ENCODE measurements at places on chromosomes 12 and 14.

DNA sequence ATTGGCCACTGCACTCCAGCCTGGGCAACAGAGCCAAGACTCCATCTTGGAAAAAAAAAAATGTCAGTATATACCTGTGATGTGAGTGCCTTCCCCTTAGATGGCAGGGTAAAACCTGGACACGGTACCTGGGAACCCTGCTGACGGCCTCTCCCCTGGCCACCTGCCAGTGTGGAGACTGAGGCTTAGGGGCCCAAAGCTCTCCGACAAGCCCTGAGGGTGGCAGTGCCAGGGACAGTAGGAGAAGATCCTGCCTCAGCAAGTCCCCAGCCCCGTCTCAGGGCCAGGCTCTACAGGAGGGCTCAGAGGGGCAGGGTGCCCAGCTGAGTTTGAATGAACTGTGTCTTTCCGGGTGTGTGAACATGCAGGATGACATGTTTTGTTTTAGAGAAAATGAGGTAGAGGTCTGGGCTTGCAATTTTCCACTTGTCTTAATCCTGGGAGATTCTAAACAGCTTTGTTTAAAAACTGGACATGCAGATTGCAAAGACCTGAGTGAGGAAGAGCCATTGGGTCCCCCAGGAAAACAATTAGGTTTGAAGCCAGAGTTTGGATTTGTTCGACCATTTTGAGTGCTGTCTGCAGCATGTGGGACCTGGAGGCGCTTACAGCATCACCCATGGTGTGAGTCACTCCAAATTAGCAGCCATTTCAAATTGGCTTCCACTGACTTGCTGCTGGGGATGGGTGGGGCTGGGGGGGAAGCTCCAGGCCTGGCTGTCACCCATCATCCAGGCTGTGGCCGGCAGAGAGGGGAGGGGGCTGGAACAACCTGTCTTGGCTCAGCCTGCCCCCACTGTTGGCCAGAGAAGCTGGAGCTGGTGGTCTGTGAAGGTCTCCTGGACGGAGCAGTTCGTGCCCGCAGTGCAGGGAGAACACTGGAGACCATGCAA lies 10.8 kb downstream of the TSPAN9 start:
- DNase-seq, result no peak

DNA sequence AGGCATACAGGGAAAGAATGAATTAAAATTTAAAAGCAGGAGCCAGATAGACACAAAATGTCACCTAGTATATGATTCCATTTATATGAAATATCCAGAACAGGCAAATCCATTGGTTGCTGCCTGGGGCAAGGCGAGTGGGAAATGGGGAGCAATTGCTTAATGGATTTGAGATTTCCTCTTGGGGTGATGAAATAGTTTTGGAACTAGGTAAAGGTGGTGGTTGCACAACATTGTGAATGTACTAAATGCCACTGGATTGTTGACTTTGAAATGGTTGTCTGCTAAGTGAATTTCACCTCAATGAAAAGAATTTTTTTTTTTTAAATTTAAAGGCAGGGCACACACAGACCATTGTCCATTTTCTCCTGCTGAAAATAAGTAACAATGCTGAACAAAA lies 61.9 kb downstream of the ABCC9 start:
- no peak for DNase-seq

DNA sequence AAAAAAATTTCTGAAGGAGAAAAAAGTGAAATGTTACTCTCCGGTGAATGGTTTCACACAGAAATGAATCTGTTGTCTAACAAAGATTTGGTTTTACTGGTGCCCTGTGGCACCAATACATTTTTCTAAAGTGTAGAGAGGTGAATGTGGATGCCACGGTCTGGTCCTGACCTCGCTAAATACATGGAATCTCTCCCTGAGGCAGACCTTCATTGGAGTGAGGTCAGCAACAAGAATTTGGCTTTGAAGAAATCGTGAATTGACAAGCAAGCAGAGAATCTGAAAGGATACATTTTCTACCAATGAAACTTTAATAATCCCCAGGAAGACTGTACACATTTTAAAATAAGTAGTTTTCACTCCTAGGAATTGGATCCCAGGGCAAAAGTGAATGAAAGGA lies 81.2 kb upstream of the OTOGL start:
- DNase-seq, result no peak

GRCh38 chr12:119994892-119995658 lies 6.0 kb downstream of the BICDL1 start:
- no peak for DNase-seq

GRCh38 chr12:93573552-93574223 lies 1.2 kb downstream of the SOCS2 start:
- no peak for DNase-seq

DNA sequence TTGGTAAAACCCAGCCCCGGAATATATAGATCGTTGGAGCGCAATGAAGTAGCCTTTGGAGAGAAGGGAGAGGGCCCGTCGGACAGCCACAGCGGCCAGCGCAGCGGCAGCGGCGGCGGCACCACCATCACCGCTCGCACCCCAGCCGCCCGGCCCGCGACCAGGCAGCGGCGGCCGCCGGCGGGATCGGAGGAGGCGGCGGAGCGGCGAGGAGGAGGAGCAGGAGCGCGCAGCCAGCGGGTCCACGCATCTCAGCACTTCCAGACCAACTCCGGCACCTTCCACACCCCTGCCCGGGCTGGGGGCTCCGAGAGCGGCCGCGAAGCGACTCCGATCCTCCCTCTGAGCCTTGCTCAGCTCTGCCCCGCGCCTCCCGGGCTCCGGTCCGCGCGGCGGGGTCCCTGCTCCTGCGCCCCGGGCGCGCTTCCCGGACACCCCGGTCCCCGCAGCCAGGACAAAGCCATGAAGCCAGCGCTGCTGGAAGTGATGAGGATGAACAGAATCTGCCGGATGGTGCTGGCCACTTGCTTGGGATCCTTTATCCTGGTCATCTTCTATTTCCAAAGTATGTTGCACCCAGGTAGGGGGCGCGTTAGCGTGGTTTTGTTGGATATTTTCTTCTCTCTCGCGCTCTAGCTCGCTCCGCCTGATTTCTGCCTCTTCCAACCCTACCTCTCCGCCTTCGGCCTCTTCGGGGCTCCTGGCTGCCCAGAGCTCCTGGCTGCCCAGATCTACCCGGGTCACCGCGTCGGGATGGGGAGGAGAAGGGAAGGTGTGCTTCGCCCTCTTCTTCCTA lies 400 bp downstream of the CHST11 start:
- DNase-seq, result peak; percentile 83

GRCh38 chr12:56529656-56530055 lies 8.0 kb downstream of the RBMS2 start:
- DNase-seq, result no peak

- no peak for DNase-seq
Observed at GRCh38 chr12:25962932-25963525, 4.5 kb downstream of the RASSF8 start.

GRCh38 chr12:94637390-94638113 lies 12.8 kb downstream of the TMCC3 start:
- DNase-seq, result no peak

DNA sequence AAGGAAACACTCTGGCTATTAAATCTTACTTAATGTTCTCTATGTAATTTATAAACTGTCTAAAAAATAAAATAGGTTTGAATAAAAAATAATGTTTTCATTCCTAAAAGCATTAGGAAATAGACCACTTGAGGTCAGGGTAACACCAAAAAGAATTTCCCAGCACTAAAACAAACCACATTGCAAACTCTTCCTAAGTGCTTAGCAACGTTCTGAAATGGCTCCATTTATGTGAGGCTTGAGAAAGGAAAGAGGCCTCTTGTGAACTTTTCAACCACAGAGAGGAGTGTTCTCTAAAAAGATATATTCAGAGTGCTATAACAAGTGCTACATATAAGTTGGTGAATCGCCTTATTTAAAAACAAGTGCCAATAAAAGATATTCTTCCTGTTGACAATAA lies 42.7 kb downstream of the ALX1 start:
- no peak for DNase-seq

- DNase-seq, result no peak
Observed at GRCh38 chr14:58740379-58740935, 102.7 kb downstream of the DACT1 start.

DNA sequence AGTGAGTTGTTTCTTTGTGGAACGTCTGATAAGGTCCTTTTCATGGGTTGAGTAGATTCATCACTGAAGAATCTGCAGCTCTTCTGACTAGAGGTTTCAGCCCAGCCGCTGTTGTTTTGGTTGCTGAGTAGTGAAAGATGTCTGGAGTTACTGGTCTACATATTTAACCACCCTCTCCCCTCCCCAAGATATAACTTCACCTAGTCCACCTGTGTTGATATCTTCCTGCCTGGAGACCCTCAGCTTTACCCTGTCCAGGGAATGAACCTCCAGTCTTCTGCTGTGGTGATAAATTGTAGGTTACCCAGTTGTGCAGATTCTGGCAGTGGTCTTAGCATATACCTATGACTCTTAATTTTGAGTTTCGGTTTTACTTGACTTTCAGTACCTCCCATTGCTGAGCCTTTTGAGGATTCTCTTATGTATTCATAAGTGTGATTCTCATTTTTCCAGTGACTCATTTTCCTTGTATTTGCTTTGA lies 62.9 kb downstream of the CCDC91 start:
- no peak for DNase-seq

- no peak for DNase-seq
Observed at GRCh38 chr12:89962648-89963047, 254.0 kb upstream of the ATP2B1 start.

GRCh38 chr14:100200311-100200710 lies 38.6 kb upstream of the YY1 start:
- DNase-seq, result no peak

DNA sequence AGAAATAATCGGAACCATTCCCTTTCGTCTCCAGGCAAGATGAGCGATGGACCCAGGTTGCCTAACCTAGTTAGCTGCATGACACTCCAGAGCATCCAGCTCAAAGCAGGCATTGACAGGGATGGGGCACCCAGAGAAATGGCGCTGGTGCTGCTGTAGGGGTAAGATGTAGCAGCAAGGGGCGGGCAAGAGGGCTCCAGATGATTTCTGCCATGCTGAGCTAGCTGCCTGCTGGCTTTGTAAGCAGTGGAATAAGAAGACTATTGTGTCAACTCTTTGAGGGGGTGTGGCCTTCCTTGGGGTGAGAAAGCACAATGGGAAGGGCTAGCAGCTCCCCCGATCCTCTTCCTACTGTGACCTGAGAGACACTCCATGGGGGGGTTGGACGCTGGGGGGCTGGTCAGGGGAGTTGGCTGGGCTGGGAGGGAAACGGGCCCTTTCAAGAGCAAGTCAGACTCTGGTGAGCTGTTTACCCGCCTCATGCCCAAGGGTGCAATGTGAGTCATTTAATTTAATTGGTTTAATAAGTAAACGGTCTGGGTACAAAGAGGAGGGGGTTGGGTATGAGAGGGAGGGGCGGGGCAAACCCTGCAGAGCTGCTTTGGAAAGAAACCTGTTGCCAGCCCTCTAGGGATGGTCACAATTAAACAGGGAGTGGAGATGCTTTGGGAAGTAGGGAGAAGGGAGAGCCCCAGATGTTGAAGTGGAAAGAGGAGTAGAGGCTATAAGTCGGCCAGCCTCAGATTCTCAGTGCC lies 50.5 kb downstream of the B4GALNT3 start:
- no peak for DNase-seq

GRCh38 chr12:52575256-52575655 lies 1.6 kb upstream of the KRT74 start:
- DNase-seq, result peak; percentile 10

GRCh38 chr14:96117101-96117897 lies 78.1 kb downstream of the C14orf132 start:
- no peak for DNase-seq

DNA sequence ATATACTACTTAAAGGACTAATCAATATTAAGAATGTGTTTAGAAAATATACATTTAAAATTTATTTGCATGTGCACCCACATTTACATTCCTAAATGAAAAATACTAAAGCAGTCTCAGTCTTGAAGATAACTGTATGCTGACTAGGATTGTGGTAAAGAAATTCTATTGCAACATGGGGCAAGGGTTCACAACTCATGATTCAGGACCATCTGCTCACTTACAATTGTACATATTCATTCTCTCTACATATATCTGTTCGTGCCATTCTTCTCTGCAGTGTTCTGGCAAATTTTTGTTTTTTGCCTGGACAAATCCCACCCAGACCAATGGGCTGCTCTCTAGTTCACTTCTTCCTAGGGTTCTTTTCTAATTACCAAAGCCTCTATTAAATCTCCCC lies 417.2 kb upstream of the NOVA1 start:
- no peak for DNase-seq

DNA sequence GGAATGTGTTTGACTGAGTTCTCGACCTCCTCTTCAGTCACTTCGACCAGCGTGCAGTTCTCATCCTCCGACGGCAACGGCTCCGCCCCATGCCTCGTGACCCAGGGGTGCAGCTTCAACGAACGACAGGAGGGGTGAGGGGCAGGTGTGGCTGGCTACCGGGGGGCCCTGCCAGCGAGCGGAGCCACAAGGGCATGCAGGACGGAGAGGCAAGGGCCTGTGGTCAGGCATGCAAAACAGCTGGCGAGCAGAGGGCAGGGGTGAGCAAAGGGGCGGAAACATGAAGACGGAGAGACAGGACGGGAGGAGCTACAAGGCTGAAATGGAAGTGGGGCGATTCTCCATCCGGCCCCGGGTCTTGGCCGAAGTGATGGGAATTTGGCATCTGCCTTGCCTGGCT lies 38.7 kb downstream of the P2RX4 start:
- no peak for DNase-seq

DNA sequence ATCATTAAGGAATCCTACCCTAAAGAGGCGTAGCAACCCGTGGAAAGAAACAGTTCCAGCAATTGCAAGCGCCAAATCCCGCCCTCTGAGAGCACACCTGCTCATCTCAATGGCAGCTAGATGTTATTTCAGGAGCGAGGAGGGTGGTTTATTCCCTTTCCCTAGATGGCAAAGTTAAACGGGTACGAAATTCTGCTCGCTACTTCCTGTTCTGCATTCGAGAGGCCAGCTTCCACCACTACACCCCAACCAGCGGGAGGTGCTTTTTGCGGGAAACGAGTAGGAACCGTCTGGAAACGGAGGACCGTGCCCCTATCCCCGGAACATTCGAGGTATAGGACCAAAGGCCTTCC lies 536 bp downstream of the VPS29 start:
- no peak for DNase-seq

- DNase-seq, result no peak
Observed at GRCh38 chr12:21476949-21477348, 24.5 kb downstream of the RECQL start.

All from activated naive CD8-positive, alpha-beta T cell treated with anti-CD3 and anti-CD28 coated beads, Interleukin-2, amount 10 ng/mL, durations not matched to agents 7 days and 5 days (primary cell).